ENCODE measurements at places on chromosomes 13 and 19.

DNA sequence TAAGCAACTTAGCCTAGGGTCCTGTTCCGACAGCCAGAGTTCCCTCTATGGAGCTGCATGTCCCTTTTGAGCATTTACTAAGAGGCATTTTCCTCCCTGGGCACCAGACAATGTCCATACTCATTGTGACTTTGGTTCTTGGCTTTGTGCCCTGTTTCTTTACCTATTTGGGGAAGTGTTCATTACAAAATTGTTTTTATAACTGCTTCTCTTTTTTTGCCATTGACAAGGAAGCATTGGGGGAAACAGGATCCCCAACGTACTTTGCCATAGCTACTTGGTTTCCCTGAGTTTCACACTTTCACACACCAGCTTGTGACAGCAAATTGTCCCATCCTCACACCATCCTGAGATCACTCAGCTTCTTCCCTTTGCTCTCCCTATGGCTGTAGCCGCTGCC lies 81.1 kb upstream of the SIAH3 start:
- peak; percentile 81 for DNase-seq

GRCh38 chr13:78971355-78972025 lies 312.5 kb upstream of the OBI1 start:
- peak; percentile 52 for DNase-seq

GRCh38 chr19:13234518-13234917 lies 84.3 kb downstream of the IER2 start:
- DNase-seq = peak; percentile 40

DNA sequence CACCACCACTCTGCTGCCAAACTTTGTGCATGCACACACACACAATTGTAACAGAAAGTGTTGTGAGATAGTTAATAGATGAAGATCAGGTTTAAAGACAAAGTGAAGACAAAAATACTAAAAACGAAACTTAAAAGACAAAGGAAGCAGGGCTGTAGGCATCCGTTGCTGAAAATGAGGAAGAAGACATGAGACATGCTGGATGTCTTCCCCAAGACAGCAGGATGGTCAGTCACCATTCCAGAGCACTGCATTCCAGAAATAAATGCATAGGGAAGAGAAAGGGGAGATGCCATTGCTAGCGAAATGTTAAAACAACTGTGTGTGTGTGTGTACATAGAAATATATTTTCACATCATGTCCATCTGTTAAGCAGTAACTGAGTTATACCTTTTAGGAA lies 520.1 kb downstream of the SUCLA2 start:
- DNase-seq = no peak

DNA sequence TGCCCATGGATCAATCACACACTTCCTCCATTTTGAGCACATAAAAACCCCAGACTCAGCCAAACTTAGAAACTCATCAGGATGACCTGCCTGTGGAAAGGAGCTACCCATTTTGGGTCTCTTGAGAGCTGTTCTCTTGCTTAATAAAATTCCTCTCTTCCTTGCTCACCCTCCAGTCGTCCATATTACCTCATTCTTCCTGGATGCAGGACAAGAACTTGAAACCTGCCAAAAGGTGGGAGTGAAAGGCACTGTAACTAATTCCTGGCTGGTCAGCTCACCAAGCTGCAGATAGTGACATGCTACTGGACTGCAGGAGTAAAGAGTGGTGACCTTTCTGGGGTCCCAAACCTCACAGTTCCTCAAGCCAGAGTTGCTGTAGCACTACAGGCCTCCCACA lies 20.2 kb downstream of the LIG4 start:
- DNase-seq = no peak

DNA sequence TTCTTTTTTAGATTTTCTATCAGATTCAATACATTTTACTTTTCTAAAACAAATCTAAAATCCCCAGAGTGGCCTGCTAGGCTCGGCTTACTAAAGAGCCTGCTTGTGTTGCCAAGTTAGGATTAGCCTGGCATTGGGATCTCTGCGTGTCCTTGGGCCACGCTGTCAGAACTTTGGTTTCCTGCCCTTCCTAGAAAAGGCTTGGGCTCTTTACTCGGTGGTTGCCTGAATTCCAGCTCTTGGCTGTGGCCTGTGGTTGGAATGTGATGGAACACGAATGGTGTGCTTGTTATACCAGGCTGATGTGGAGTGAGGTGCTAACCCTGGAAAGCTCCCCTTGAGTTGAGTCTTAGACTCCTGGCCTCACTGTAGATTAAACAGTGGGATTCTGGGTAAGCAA lies 8.5 kb downstream of the SPATA13 start:
- DNase-seq = no peak

DNA sequence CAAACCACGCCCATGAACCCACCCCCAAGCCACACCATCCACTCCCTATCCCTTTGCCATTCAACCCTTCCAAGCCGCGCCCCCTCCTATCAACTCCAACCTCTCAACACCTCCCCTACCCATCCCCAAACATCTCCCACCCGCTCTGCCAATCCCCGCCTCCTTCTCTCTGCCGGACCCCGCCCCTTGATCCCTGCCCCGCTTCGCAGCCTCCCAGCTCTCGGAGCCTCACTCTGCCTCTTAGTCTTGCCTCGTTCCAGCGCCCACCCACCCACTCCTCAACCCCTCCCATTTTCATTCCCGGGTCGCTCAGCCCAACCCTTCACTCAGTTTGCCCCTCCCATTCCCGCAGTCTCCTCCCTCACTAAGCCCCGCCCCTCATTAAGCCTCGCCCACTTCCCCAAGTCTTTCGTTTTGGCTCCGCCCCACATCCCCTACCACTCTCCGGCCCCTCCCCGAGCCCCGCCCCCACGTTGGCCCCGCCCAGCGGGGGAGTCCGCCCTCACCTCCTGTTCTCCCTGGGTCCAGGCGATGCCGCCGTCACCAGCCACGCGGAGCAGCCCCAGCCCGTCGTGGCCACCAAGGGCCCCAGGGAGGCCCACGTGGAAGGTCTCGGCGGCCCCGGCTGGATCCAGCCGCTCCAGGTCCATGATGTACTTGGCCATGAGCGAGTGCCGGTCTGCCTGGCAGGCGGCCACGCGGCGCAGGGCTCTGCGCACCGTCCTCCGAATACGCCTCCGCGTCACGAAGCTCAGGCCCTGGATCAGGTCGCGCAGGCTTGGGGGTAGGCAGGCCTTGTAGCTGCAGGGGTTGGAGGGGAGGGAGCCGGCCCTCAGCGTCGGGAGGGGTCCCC lies 5.7 kb downstream of the JAK3 start:
- DNase-seq = peak; percentile 68

GRCh38 chr13:113883314-113883811 lies 19.5 kb upstream of the GAS6 start:
- DNase-seq = no peak

DNA sequence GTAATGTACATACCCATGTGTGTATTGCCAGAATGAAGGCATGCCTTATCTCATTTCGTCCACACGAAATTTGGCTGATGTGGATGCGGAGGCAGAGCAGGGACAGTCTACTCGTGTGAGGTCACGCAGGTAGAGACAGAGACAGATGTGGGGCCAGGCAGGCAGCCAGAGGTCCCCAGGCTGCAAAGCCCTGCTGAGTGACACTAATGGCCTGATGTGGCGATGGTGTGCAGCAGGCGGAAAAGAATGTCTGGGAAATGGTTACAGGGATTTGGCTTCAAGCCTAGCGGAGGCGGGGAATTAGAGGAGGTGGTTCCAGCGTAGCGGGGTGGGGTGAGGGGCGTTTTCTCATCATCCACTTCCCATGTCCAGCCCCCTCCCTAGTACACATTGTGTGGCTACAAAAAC lies 4.2 kb upstream of the IZUMO2 start:
- no peak for DNase-seq

GRCh38 chr13:112941349-112941748 lies 27.7 kb upstream of the MCF2L start:
- no peak for DNase-seq

- peak; percentile 49 for DNase-seq
Observed at GRCh38 chr19:46697204-46697960, 19.5 kb downstream of the PRKD2 start.

DNA sequence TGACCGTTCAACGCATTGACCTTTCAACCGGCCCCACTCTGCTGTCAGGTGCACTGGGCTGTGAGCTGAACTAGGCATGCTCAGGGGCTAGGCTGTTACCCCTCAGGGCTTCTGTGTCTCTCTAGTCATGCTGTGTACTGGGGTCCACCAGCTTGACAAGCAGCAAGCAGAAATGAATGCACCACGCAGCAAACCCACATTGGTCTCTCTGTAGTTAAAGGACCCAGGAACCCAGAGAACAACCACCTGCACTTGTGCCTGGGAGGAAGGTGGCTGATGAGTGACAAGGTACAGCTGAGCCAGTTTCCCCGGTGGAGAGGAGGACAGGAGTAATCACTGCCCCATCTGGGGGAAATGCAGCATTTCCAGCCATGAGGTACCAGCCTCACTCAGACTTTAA lies 159.9 kb downstream of the USP12 start:
- no peak for DNase-seq

DNA sequence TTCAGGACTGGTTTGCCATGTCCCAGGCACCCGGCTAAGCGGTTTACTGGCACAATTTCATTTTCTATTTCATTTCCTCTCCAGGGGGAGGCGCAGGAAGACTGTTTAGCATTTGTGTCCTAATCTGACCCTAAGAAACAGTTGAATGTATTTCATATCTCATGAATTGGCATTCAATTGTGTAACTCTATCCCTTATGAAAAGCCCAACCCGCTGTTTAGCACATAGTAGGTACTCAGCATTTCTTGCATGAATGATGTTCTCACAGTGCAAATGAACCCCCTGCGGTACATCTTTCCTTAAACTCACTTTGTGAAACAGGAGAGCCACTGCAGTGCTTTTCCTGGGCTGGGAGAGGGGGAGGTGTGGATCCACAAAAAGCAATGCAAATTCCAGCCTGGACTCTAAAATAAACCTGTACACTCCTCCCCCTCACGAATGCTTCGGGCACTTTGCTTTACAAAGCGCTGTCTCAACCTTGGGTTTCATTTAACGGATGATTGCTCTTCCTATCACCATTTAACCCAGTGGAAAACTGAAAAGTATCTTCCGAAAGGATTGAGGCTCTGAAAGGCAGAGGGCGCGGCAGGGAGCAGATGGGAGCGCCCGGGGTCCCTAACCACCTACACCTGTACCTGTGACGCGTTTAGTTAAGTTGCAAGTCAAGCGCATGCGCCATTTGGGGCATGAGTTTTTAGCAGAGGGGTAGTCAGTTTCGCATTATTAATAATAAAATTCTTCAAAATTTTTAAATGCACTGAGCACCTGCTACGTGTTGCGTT lies 1.2 kb upstream of the EEF2 start:
- peak; percentile 87 for DNase-seq

DNA sequence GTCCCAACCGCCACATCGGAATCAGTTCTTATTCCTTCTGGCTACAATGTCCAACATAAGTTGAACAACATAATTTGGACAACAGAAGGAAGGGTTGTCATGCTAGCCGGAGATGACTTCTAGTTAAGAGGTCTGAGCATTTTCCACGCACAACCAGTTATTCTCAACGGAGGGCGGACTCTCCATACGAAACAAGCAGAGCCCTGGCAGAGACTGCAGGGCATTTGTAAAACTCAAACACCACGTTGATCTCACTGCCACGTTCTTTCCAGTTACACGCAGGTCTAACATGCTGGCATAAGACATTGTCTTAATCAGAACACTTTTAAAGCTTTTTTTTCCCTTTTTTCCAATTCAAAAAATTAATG lies 38.3 kb upstream of the DCUN1D2 start:
- DNase-seq = no peak

- DNase-seq = no peak
Observed at GRCh38 chr13:43805071-43805468, 18.3 kb upstream of the ENOX1 start.

DNA sequence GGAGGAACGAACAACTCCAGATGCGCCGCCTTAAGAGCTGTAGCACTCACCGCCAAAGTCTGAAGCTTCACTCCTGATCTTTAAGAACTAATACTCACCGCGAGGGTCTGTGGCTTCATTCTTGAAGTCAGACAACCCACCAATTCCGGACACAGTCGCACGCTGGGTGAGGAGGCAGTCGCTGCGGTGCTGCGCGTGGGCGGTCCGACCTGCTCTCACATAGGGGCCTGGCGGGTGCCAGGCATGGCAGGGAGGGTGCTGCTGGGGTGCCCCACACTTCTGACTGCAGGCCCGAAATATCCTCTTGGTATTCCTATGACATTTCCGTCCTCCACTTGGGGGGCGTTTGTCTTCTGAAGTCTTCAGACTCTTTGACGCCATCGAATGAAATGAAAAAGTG lies 7.4 kb upstream of the MICU2 start:
- DNase-seq = no peak

DNA sequence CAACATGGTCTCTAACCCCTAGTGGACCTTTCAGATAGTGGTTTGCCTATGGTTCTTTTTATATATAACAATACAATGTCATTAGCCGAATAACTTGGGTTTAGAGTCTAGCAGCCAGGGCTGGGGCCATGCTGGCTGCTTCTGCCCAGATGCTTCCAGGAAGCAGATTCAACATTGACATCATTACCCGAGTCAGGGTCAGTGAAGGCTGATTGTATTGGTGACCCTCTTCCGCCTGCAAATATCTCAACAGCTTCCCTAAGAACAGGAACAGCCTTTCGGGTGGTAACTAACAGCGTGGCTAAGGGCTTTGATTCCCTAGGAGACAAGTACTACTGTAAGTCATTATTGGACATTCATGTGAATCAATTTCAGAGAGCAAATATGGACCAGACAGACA lies 476.4 kb downstream of the UQCRFS1 start:
- DNase-seq = no peak

GRCh38 chr19:7505288-7505681 lies 10.6 kb upstream of the ZNF358 start:
- DNase-seq = peak; percentile 62

DNA sequence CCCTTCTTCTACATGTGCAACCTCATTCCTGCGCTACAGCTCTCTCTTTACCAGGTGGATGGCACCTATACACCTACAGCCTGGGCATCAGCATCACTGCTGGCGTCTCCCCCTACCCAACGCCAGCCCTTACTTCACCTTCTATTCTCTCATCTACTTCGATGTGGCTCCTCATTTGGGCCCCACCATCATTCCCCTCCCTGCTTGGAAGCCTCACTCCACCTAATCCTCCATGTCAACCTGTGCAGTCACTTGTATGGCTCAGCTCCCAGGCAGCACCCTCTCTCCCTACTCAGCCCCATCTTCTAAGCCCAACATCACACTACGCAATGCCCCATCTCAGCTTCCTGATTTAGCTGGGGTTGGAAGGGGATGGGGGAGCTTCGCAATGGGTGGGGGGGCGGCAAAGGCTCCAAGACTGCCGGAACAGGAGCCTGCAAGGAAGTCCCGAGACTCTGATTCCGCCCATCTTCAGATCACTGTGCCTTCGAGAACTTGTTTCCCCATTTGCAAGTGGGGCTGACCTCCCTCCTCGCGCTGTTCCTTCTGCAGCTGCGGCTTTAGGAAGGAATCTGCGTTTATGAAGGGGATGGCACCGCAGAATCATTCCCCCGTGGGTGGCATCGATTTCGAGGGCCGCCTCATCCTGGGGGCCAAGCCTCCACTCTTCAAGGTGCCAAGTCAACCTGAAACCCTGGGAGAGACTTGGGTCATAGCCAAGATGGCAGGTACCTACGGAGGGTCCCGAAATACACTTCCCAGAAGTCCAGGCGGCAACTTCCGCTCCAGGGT lies 913 bp downstream of the MZF1 start:
- DNase-seq = no peak
